ENCODE measurements at places on chromosomes 7 and 10.

- DNase-seq: no peak
Observed at GRCh38 chr10:127973791-127974311, 66.9 kb downstream of the PTPRE start.

DNA sequence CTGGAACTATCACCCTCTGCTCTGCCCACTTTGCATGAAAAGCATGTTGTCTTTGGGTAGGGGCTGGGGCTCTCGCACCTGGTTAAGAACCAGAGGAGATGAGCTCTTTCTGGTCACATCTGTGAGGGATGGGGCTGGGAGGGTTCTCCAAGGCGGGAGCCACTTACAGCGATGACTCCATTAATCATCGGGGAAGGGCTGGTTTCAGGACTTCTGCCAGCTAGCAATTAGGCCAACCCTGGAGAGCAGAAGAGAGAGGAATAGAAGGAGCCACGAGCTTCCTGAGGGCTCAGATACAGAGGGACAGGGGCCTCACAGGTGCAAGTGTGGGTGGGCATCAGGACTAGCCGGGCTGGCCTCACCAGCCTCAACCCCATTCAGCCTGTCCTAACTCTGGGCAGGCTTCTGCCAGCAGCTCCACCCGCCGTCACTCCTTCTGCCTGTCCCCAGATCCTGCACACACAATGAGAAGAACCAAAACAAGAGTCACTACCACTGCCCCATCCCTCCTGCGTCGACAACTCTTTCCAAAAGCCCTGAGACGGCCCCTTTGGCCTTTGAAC, 8.4 kb downstream of the AQP1 start:
- peak; percentile 57 for DNase-seq

GRCh38 chr10:23538968-23539367, 100.1 kb downstream of the OTUD1 start:
- DNase-seq: no peak

GRCh38 chr7:81068-81925, 111.1 kb upstream of the FAM20C start:
- DNase-seq: no peak

DNA sequence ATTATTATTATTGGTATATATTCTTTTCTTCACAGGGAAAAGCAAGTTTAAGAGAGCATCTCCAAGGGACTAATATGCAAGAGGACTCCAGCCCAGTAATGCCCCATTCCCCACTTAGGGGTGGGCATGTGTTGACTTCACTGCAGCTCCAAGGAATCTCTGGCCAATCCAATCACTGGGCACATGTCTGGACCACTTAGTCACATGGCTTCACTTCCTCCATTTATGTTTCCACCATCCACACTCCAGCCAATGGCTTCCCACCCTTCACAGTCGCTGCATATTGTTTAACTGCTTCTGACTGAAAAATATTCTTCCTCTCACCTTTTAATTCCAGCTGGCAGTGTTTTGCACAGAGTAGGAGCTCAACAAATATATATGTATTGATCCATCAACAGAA, 43.6 kb downstream of the FBXL13 start:
- no peak for DNase-seq

- no peak for DNase-seq
Observed at GRCh38 chr10:3486346-3487065, 298.5 kb downstream of the KLF6 start.

- no peak for DNase-seq
Observed at GRCh38 chr10:113480851-113481502, 71.9 kb upstream of the HABP2 start.

DNA sequence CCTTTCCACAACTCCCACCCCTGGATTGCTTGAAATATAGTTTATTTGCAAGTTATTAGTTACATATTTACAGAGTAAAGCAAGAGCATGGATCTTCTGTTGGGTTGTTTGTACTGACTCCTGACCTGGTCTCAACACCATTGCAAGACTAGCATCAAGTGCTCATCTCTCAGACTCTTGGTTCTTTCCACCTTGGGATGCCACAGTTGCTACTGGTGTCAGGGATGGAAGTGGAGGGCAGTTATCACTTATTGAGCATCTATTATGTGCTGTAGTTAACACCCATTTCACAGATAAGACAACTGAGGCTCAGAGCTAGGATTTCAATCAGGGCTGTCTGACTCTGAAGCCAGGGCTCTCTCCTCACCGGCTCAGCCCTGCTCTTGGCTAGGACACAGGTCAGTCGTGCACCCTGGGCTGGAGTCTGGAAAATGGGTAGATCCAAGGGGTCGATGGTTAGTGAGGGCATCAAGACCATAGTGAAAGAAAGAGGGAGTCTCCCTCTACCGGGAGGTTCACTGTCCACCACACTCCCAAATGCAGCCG, 614 bp upstream of the ADAMTS14 start:
- no peak for DNase-seq

- DNase-seq: no peak
Observed at GRCh38 chr10:87575851-87576250, 71.2 kb downstream of the MINPP1 start.

DNA sequence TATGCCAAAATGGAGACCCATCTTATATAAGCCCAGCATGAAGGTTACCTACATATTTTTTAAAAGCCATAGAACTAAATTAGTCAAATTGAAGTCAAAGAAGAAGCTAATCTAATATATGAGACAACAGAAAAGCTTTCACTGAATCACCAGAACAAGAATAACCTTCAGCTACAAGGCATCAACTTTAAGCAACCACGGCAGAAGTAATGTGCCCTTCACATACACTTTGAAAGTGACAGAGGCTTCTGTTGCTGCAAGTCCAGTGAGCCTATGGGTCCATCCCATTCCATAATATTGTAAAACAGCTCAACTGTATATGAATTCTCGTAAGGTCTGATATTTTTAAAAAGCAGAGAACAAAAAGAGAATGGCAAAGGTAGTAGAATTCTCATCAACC, 36.5 kb downstream of the CTNNA3 start:
- DNase-seq: no peak

- no peak for DNase-seq
Observed at GRCh38 chr10:27531336-27531847, 27.3 kb downstream of the RAB18 start.

DNA sequence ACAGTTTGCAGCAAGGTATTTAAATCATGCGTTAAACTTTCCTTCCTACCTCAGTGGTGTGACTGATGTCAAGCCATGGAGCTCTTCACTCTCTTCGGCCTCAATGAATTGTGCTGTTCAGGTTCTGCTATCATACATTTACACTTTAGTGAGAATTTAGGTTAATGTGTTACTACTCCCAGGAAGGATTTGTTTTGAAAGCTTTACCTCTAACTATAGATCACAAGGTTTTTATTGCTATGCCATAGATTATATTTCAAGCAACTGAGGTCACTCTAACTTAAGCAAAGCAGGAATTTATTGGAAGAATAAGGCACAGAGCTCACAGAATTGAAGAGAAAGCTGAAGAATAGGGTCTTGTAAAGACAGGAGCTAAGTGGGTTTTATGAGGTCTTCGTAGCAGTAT, 11.0 kb upstream of the ADD3 start:
- no peak for DNase-seq

- no peak for DNase-seq
Observed at GRCh38 chr7:69719717-69720116, 121.4 kb downstream of the AUTS2 start.

DNA sequence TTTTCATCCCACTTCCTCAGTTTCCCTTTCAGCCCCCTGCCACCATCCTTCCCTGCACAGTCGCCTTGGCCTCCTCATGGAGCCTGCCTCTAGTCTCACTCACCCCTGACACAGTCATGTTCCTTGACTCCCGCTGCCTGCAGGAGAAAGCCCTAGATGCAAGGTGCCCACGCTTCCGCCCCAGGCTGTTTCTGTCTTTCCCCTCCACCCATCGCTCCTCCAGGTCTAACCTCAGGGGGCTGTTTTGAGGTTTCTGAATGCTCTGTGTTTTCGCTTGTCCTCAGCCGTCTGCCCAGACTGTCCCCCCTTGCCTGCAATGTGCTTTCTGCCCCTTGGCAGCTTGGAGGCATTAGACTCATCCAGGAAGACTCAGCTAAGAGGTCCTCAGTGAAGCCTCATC, 89.9 kb downstream of the EMX2 start:
- no peak for DNase-seq

DNA sequence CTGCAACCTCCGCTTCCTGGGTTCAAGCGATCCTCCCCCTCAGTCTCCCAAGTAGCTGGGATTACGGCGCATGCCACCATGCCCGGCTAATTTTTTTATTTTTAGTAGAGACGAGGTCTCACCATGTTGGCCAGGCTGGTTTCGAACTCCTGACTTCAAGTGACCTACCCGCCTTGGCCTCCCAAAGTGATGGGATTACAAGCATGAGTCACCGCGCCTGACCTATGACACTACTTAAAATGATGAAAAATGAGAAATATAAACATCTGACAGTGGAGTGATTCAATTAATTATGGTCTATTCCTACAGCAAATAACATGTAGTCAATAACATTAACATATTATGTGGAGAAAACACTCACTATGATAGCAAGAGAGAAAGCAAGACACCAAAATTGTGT, 2.2 kb downstream of the BRAT1 start:
- no peak for DNase-seq

GRCh38 chr7:2644220-2644561, 12.4 kb downstream of the TTYH3 start:
- no peak for DNase-seq

DNA sequence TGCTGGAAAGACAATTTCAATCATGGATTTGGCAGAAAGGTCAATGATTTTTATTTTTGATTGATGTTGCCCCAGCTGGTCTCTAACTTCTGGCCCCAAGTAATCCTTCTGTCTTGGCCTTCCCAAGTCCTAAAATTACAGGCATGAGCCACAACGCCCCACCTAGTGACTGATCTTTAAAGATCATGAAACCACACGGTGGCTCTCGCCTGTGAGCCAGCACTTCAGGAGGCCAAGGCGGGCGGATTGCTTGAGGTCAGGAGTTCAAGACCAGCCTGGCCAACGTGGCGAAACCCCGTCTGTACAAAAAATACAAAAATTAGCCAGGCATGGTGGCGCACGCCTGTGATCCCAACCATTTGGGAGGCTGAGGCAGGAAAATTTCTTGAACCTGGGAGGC, 12.6 kb upstream of the C10orf95 start:
- no peak for DNase-seq

- DNase-seq: no peak
Observed at GRCh38 chr7:50908628-50909290, 126.1 kb upstream of the GRB10 start.

- no peak for DNase-seq
Observed at GRCh38 chr10:70648427-70648826, 23.9 kb upstream of the ADAMTS14 start.

DNA sequence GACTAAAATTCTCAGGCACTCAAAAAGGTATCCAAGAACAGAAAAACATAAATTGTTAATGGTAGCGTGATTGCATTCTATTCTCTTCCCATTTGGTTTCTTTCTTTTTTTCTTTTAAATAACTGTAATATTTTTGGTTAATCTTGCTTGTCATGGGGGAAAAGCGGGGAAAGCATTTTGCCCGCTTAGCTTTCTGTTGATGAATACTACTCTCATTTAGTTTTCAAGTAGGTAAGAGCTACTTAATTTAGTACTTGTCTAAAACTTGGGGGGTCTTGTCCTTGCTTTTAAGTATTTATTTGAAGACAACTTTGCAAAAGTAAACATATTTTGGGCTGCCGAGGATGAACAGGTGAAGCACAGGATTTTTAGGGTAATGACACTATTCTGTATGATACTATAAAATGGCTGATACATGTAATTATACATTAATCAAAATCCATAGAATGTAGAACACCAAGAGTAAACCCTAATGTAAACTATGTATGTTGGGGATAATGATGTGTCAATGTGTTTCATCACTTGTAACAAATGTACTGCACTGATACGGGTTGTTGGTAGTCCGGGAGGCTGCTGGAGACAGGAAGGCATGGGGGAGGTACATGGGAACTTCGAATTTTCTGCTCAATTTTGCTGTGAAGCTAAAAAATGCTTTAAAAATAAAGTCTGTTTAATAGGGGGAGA, 1.7 kb downstream of the TES start:
- no peak for DNase-seq

- DNase-seq: no peak
Observed at GRCh38 chr7:111076205-111076604, 14.7 kb upstream of the LRRN3 start.

DNA sequence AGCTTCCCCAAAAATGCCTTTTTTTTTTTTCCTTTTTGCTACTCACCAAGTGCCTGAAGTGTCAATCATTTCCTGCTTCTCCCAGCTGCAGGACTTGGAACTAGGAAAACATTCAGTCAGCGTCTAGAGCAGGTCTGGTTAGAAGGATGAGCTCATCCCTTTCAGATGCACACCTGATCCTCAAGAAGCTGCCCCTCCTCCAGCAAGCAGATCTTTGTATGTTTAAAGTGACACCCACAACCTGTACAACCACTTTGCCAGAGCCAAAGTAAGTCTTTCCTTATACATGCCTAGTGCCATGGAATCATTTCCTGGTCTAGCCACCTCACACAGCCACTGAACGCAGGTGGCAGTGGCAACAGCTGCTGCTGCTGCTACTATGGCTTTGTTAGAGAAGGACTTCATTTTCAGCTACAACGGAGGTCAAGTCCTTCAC, 10.4 kb upstream of the USP54 start:
- DNase-seq: no peak

DNA sequence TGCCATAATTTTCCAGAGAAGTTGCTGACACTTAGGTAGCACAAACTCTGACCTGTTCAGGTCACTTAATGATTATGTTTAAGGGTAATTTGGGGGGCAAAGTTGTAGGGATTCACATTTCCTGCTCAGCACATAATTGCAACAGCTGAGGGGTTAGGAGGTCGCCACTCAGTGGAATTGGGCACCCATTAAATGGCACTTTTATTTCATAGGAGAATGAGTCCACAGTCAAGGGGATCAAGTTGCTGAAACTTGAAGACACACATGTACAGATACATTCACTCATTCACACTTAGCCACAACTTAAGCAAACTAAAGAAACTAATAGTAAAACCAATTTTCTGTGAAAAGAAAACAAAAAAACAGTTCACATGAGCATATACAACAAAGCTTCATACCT, 1.5 kb downstream of the PCDH15 start:
- DNase-seq: no peak

DNA sequence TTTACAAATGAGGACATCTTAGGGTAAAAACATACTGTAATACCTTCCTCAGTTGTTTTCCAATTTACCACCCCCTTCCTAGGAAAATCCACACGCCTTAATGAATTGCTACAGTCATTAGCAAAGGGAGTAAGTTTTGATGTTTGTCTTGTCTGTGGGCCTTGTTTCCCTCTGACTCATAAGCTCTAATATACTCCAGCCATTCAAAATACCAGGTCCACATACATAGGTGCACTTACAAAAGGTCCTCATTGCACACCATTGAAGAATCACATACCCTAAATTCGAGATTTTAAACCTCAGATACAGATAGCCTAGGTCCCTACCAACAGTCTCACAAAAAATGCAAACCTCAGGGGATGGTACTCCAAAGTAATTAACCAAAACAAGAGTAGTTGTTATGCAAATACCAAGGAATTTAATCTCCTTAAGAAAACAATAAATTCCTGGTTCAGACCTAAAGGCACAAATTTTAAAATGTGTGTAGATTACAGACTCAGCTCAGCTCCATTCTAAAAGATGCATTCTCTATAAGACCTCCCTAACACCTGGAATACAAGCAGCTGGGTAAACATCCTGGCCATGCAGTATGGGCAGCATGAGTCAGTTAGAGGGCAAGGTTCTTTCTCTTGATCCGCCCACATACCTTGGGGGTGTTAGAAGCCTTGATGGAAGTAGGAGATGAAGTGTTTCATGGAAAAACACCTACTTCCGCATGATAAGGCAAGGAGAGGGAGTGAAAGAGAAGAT, 3.0 kb upstream of the LIPK start:
- DNase-seq: no peak

GRCh38 chr7:155685791-155686160, 41.3 kb downstream of the RBM33 start:
- no peak for DNase-seq

Data from hepatic stellate cell (primary cell).